ENCODE measurements at places on chromosomes 3 and 15.

- DNase-seq: no peak
These were observed 593 bp downstream of the FAM219B start for GRCh38 chr15:74906067-74906449.

DNA sequence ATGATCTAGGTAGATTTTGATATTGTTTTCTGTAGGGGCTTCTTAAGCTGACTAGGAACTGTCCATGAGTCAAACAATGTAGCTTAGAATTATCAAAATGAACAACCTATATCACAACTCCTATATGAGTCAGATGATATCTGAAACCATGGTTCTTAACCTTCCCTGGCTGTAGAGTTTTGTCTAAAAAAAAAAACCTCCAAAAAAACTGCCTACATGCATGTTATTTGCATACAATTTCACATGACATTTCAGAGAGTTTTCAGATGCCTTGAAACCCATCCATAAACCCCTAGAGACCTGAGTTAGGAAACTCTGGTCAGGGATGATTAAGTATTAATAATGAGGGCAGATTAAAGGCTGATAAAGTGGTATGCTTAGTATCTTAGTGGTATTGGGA lies 157.0 kb downstream of the CHST2 start:
- no peak for DNase-seq

DNA sequence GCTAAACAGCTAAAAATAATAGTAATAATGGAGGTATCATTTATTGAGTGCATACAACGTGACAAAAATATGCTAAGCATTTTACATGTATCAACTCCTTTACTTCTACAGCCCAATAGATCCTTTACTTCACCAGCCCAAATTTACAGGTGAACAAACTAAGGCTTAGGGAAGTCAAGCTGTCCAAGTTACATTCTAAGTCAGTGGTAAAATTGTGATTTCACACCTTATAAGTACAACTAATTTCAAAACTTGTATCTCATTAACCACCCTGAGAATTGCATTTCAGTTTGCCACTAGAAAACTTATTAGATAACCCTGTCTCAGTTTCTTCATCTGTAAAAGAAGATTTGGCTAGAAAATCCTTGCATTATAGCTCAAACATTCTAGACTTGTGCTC lies 10.7 kb downstream of the SLC33A1 start:
- DNase-seq: no peak

GRCh38 chr3:99641982-99642381 lies 3.6 kb downstream of the COL8A1 start:
- DNase-seq: no peak

- DNase-seq: no peak
These were observed 345.5 kb downstream of the EPHB1 start for GRCh38 chr3:135140591-135140990.

DNA sequence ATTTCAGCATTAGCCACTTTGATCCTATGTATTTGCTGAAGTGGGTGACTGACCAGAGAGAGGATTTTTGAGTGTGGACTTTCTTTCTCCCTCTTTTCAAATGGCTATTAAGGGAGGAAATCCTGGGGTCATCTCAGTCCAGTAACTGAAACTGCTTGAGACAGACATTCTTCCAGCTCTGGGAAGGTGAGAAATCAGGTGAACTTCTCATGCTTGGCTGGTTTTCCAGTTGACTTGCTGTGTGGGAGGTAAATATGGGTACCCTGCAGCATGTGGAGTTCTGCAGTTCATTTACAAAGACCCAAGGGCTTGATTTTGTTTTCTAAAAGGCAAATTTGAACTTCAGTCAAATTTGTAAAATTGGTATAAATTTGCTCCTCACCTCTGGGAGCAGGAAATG lies 461.1 kb upstream of the TBL1XR1 start:
- no peak for DNase-seq

DNA sequence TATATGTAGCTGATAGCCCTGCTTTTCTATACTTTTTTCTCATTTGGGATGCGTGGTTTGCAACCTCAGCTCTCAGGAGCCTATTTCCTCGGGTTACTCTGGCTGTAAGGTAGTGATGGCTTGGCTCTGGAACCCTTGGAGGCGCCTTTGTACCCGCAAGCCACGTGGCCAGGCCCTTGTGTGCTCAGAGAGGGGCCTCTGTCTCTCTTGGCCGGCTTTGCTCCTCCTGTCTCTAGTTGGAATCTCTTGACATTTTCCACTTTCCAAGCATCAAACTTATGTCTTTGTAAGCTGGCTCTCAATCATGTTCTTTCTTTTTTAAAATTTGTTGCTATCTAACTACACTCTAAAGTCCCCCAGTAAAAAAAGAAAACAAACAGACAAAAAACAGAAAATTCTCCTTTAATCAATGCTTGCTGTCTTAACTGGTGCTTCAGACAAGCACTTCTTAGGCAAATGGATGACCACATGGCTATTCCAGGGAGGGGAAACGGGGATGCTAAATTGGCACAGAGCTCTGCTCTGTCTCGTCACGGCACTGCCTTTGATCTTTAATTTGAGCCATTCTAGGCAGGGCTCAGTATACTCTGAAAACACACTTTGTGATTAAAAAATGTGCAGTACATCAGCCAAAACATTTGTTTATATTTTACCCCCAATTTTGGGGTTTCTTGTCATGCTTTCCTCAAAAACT lies 180.4 kb upstream of the NR2E3 start:
- no peak for DNase-seq

GRCh38 chr15:55707518-55707917 lies 35.4 kb downstream of the PRTG start:
- no peak for DNase-seq

- DNase-seq: no peak
These were observed 531.9 kb downstream of the SOX2 start for GRCh38 chr3:182243625-182244024.

DNA sequence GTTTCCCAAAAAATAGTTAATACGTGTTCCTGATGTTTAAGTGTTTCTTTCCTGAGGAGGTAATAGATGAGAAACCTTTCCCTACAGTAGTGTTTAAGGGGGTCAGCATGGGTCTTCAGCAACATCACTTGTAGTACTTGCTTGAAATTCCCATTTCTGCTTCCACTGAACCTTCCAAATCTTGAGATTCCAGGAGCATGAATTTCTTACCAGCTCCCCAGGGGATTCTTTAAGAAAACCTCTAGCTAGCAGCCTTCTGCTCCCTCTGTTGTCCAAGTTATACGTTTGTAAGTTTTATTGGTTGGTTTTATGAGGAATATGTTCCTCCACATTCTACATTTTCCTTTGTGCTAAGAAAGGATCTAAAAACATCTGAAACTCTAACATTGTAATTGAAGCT lies 38.2 kb upstream of the ACP3 start:
- no peak for DNase-seq

- no peak for DNase-seq
These were observed 39.4 kb downstream of the LEO1 start for GRCh38 chr15:51932161-51932560.

- DNase-seq: no peak
These were observed 127.6 kb upstream of the SPATA12 start for GRCh38 chr3:56932866-56933265.

- DNase-seq: no peak
These were observed 191.1 kb downstream of the MECOM start for GRCh38 chr3:169472259-169472900.

DNA sequence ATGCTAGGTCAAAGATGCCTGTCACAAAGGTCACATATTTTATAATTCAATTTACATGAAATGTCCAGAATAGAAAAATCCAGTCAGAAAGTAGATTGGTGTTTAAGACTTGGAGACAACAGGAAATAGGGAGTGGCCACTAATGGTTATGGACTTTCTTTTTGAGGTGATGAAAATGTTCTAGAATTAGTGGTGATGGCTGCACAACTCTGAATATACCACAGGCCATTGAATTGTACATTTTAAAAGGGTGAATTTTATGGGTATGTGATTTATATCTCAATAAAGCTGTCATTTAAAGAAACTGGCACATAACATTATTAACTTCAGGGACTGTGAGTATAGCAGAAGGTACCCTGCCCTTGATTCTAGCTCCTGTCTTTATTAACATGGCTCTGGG lies 15.8 kb downstream of the SPG11 start:
- no peak for DNase-seq

DNA sequence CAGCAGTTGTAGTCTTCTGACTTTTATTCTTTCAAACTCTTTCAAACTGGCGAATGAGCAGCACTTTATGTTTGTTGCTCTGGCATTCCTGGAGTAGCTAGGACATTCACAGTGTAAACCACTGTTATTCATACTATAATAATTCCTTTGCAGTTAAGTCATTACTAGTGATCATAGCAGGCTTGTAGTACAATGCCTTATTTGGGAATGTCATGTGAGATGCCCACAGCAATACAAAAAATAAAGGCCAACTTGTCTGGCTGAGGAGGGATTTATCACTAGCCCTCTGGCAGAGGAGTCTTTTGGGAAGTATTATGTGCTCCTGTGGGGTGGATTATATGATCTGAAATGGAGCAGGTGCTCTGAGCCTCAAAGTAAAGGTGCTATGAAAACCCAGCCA lies 197.2 kb downstream of the VGLL3 start:
- DNase-seq: no peak

GRCh38 chr3:78353231-78353630 lies 1313.3 kb downstream of the ROBO2 start:
- DNase-seq: no peak

DNA sequence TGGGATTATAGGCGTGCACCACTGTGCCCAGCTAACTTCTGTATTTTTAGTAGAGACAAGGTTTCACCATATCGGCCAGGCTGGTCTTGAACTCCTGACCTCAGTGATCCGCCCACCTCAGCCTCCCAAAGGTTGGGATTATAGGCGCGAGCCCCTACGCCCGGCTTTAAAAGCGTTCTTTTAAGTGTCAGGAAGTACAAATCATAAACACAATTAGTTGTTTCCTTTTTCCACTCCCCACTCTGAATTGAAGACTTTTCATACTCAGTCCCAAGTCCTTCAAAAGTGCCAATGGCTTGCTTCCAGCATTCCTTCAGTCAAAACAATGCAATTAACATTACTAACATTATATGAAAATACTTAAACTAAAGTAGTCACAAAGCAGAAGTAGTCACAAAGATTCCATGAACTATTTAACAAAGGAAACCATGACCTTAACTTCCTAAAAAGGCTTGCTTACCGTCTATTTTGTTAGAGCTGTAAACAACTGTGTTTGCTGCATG lies 8.1 kb downstream of the WDR82 start:
- no peak for DNase-seq

GRCh38 chr3:63808633-63809032 lies 10.5 kb upstream of the C3orf49 start:
- no peak for DNase-seq

DNA sequence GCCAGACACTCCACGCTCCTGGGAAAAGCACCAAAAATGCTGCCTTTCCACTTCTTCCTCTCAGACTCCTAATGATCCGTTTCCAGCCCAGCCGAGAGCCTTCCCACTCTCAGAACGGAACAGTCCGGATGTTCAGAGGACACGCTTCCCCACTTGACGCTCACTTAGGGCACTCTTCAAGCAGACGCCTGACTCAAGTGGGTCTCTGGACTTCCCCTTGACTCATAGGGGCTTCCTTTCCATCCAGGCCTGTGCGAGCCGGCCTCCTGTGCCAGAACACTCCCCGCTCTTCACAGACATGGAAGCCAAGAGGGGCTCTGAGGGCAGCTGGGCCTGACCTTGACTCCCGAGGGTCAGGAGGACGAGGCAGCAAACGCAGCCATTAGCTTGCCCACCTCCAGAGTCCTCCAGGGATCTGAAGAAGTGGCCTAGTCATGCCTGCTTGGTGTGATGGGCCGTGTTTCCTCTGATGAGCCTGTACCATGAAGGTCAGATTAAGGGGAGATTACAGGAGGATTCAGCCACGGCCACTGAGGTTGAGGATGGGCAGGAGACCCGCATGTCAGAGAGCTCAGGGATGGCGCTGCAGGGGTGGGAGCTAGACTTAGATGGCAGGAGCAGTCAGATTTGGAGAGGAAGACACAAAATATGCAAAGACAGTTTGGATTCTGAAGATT lies 114.7 kb upstream of the TLE3 start:
- DNase-seq: no peak

GRCh38 chr3:104717828-104718196 lies 648.9 kb upstream of the ALCAM start:
- DNase-seq: no peak

- no peak for DNase-seq
These were observed 11.2 kb downstream of the CNTN3 start for GRCh38 chr3:74603292-74603691.

DNA sequence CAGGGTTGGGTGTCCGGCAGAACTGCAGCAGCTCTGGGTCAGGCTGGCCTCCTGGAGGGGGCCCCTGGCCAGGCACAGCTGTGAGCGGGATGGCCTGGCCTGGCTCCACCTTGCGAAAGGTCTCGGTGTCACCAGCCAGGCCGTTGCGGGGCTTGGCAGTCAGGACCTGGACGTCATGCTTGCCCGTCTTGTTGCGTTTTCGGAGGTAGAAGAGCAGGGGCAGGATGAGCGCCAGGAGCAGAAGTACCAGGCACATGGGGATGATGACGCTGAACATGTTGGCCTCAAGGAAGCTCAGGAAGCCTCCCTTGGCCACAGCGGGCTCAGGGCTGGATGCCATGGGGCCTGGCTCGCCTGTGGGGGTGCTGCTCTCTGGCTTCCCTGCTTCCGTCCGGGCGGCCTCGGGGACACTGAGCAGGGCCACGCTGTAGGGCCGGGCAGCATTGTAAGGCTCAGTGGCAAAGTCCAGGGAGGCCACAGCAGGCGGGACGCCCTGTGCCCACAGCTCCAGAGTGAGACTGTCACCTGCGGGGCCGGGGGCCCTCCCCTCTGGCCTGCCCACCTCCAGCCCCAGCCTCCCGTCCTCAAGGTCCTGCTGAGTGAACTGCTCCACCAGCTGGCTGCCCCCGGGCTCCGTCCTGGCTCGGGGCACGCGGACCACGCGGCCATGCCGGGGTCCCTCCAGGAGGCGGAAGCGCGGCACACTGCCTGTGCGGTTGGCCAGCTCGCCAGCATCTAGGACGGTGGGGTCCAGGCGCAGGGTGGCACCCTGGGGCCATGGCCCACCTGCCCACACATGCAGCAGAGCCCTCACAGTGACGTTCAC lies 28.1 kb downstream of the SNX33 start:
- no peak for DNase-seq

DNA sequence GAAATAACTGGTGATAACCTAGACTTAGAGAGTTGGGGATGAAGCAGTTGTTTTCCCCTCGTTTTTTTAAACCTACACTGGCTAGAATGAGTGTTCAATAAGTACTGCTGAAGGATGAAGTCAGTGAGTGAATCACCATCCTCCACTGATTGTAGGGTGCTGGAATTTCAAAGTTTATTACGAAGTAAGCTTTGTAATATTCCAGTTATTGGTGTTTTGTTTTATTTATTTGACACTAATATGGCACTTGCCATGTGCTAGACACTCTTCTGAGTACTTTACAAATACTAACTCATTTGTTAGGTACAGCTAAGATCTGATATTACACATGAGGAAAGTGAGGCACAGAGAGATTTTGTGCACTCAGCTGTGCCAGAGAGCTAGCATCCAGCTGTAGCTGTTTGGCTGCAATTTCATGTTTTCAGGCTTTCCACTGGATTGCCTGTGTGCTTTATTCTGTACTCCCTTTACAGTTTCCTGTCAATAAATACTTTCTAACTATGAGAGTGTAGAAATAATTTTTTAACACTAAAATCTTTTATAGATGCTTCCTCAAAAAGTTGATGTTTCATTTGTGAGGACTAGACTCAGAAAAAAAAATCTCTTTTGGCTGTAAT lies 5.8 kb downstream of the MAP2K5 start:
- DNase-seq: no peak

GRCh38 chr15:62706317-62706716 lies 336.2 kb upstream of the TPM1 start:
- no peak for DNase-seq
